ENCODE measurements at places on chromosomes 3 and 15. TPM values are rescaled to one million over a fixed set of nuclear protein-coding genes. Genes with fewer than 3 reads are reported as not detected.

The CYP1A2 gene
- not detected for total RNA-seq

The MAP6D1 gene
- total RNA-seq = 2.5 TPM

The LRTM1 gene
- not detected for total RNA-seq

The CISH gene
- 6.6 TPM for total RNA-seq

The ENTPD3 gene
- 12.2 TPM for total RNA-seq
